ENCODE measurements at places on chromosomes 12 and 14.
A peak's percentile ranks its signal among the peaks of the same experiment; 100 is the strongest.

DNA sequence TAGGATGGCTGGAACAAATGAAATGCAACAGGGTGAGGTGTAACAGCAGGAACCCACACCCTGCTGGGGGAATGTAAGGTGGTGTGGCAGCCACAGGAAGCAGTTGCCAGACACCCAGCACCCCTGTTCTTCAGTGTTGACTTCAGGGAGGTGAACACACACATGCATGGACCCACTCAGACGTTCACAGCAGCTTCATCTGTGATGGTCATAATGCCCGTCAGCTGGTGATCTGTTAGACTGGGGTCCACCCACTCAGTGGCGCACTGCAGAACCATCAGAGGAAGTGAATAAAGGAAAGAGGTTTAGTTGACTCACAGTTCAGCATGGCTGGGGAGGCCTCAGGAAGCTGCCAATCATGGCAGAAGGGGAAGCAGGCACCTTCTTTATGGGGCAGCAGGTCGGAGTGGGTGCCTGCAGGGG, 22.7 kb upstream of the TEX22 start:
- no peak for DNase-seq

DNA sequence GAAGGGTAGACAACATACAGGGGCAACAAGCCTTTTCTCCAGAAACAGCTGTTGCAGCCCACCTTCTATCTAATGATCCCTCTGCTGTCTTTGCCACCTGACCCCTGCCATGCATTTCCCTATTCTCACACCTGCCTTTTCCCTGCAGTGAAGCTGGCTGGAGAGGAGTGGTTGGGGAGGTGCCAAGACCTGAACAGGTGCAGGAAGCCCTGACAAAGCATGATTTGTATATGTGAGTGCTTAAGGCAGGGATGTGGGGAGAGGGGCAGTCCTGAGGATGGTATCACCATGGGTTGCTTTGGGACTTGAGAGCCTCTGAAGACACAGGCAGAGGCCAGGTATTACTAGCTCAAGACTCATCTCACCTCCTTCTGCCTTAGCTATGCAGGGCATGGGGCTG, 2.9 kb upstream of the PFDN5 start:
- DNase-seq, result no peak

DNA sequence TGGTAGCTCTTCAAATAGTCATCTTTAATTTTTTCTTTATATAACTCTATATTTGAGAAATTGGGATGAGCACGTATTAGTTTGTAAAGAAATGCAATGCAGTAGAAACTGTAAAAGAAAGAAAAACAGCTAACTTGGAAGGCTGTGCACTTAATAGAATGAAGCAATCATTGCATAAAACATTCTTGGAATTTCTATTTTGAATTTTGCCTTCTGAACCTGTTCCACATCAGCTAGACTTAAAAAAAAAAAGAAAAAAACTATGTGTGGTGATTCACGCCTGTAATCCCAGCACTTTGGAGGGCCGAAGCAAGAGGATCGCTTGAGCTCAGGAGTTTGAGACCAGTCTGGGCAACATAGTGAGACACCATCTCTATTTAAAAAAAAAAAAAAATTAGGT, 29.4 kb downstream of the SCN8A start:
- no peak for DNase-seq

- DNase-seq, result no peak
These were observed 45.5 kb upstream of the RERGL start for GRCh38 chr12:18135509-18135908.

- DNase-seq, result no peak
These were observed 17.7 kb downstream of the WNT5B start for GRCh38 chr12:1646569-1647284.

DNA sequence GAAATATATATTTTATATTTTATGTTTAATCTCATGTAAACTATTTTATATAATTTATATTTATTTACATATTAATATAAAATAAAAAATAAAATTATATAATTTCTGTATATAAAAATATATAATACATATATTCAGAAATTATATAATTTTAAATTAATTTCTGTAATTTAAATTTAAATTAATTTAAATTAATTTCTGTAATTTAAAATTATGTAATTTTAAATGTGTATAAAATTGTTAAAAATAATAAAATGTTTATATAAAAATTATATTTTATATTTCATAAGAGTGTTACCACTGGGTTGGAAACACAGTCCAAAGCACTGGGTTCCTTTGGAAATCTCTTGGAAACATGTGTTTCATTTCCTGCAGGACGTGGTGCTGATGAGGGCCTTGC, 94.6 kb downstream of the DNAH10 start:
- no peak for DNase-seq

- DNase-seq, result no peak
These were observed 8.5 kb downstream of the FOXG1 start for GRCh38 chr14:28774764-28775735.

DNA sequence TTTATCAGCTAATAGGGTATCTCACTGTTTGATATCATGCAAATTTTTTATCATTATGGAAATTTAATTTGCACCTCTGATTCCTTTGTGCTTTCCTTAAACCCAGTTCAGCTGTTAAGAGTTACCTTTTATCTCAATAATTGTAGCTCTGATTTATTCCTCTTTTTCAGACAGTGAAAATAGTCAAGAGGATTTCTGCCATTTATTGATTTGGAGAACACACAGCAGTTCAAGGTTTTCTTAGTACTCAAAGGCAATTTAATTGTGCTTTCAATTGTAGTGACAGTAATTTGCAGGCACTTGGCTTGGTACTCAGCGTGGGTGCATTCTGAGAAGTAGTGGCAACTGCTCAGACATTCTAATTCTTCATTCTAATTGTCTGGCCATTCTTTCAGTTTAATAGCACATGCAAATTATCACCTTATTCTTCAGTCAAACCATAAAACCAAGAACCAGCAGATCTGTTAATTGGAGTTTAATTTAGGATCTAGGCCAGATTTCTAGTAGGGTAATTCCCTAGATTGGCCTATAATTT, 709.3 kb downstream of the RPS29 start:
- DNase-seq, result no peak

- DNase-seq, result no peak
These were observed 5.5 kb upstream of the HCFC2 start for GRCh38 chr12:104058802-104059201.

- DNase-seq, result no peak
These were observed 52.8 kb downstream of the HMGA2 start for GRCh38 chr12:65876898-65877721.

GRCh38 chr14:33357225-33358010, 418.7 kb downstream of the NPAS3 start:
- DNase-seq, result no peak

- no peak for DNase-seq
These were observed 158.0 kb downstream of the ETV6 start for GRCh38 chr12:11807458-11807857.

DNA sequence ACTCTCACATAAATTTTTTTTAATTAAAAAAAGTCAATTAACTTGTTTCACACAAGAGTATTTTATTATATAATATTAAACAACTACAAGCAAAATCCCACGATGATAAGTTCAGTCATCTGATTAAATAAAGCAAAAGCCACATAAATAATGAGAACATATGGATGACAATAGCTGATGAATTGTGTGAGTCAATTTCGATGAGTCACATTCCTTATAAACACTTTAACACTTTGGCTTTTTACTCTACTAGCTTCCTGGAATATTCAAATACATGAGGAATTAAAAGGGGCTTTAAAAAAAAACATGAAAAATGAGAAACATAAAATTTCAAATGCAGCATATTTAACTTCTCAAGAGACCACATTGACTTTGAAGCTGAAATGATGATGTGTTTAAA, 95.3 kb downstream of the BCAT1 start:
- no peak for DNase-seq

- DNase-seq, result no peak
These were observed 2.8 kb downstream of the RAPGEF3 start for GRCh38 chr12:47755655-47756562.

- DNase-seq, result no peak
These were observed 57.3 kb upstream of the ELK3 start for GRCh38 chr12:96136725-96137378.

GRCh38 chr12:80230068-80230467, 130.7 kb downstream of the OTOGL start:
- DNase-seq, result no peak

GRCh38 chr14:56949828-56950227, 139.5 kb upstream of the OTX2 start:
- DNase-seq, result no peak

- DNase-seq, result no peak
These were observed 14.4 kb downstream of the CLSTN3 start for GRCh38 chr12:7144414-7145120.

DNA sequence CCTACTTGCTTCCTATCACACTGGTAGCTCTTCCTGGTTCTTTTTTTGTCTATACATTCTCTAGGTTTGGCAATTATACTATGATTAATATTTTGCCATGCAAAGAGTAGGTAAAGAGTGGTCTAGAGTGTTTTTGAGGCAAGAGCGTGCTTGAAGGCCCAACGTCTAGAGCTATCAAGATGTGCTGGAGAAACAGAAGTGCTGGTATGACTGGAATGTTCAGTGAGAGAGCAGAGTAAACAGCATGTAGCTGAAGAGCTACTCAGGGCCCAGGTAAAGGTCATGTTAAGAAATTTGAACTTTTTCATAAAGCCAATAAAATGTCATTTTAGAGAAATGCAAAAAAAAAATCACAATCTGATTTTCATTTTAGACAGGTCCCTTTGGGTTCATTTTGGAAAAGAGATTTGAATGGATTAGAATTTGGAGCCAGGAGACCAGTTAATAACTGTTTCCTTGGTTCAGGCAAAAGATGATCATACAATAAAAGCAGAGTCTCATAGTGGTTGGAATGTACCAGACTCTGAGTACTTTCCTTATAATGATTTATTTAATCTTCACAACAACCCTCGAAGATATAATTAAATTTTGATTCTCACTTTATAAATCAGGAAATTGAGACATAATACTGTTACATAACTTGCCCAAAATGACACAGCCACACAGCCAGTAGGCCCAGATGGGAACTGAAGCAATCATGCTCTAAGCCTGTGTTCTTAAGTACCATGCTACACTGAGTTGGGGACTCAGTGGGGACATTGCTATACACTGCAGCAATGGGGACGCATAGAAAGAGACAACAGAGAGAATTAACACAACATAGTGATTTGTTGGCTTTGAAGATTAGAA, 350.1 kb downstream of the NELL2 start:
- DNase-seq, result no peak

- no peak for DNase-seq
These were observed 213.1 kb upstream of the RTL1 start for GRCh38 chr14:101116486-101117130.

DNA sequence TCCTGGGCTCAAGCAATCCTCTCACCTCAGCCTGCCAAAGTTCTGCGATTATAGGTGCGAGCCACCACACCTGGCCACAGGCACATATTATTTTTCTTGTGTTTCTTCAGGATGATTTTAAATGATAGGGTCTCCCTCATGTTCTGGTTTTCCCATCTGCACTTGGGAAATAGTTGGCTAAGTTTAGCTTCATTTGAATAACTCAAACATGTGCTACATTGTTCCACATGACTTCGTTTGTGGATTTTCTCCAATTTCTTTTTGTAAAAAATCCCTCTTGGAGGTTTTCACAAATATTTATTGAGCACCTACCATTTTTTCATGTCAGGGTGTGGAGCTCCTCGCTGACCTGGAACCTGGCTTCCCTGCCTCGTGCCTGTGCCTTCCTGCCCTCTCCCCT, 55.2 kb upstream of the GNPNAT1 start:
- no peak for DNase-seq

DNA sequence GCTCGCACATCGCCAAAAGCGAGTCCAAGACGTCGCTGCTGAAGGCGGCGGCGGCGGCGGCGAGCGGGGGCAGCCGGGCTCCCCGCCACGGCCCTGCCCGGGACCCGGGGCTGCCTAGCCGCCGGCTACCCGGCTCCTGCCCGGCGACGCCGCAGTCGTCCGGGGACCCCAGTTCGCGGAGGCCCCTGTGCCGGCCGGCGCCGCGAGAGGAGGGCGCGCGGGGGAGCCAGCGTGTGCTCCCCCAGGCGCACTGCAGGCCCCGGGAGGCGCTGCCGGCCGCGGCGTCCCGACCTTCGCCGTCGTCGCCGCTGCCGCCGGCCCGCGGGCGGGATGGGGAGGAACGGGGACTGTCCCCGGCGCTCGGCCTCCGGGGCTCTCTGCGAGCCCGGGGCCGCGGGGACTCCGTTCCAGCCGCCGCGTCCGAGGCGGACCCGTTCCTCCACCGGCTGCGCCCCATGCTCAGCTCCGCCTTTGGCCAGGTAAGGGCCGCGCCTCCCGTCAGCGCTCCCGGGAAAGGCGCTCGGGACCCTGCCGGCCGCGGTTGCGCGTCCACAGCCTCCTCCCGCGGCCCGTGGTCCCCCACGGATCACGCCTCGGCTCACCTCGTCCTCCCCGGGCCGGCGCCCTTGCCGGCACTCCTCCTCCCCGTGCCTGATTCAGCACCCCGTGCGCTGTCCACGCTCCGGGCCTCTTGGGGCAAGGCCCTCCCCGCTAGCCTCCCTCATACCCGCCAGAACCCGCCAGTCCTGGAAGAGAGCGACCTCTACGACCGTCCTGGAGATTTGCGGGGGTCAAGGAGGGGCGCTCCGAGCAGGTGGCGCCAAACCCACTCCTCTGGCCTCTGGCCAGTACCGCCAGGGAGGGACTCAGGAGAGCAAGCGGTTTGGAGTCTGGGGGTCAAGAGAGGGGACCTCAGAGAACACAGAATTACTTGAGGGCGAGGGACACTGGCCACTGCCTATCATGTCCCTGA, 721 bp downstream of the CABP1 start:
- DNase-seq, result peak; percentile 22

DNA sequence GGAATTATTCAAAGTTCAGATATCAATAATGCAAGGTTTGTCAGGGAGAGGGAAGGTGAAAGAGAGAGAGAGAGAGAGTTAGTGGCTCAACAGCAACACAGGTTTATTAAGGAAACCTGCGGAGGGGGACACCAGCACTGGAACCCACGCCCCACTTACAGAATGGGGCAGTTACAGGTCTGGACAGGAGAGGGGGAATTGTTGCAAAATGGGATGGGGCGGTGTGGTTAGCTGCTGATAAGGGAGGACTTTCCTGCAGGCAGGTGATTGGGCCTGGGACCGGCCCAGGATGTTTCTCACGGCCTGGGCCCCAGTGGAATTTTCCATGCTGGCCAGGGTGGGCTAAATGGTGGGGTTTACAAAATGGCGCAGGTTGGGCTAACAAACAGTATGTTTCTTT, 278.2 kb upstream of the SLC16A7 start:
- DNase-seq, result no peak

GRCh38 chr12:85588221-85588620, 248.0 kb downstream of the RASSF9 start:
- DNase-seq, result no peak

All from stimulated activated CD8-positive, alpha-beta memory T cell treated with anti-CD3 and anti-CD28 coated beads, Interleukin-15, amount 100 ng/mL, for 1 hour (primary cell).